ENCODE measurements at places on chromosomes 13 and 19.
A peak's percentile ranks its signal among the peaks of the same experiment; 100 is the strongest.

- no peak for DNase-seq
Observed at GRCh38 chr19:41295499-41295898, 14.5 kb upstream of the CCDC97 start.

DNA sequence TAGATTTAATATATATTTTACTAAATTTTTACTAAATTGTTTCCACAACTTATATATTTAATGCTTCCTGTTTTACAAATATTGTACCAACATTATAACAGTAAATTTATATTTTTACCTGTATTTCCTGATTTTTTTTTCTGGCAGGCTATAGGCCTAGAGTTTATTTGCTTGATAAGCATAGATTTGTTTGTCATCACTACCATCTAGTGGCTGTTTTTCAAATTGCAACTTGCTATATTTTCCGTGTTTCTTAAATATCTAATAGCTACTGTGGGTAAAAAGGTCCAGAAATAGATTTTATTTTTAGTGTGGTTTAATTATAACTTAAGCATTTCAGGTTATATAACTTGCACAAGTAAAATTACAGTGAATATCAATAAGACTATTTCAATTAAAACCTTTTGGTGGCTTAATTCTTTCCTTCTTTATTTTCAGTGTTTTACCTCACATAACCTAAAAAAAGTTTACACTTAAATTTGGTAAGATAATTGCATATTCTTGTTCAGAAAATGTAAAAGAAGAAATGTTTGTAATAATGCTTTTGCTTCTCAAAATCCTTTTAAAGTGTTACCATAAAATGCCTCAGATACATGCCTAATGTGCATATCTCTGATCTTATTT is 60.6 kb downstream of the NDFIP2 start:
- no peak for DNase-seq

GRCh38 chr13:47480951-47481350 is 520.1 kb downstream of the SUCLA2 start:
- no peak for DNase-seq

DNA sequence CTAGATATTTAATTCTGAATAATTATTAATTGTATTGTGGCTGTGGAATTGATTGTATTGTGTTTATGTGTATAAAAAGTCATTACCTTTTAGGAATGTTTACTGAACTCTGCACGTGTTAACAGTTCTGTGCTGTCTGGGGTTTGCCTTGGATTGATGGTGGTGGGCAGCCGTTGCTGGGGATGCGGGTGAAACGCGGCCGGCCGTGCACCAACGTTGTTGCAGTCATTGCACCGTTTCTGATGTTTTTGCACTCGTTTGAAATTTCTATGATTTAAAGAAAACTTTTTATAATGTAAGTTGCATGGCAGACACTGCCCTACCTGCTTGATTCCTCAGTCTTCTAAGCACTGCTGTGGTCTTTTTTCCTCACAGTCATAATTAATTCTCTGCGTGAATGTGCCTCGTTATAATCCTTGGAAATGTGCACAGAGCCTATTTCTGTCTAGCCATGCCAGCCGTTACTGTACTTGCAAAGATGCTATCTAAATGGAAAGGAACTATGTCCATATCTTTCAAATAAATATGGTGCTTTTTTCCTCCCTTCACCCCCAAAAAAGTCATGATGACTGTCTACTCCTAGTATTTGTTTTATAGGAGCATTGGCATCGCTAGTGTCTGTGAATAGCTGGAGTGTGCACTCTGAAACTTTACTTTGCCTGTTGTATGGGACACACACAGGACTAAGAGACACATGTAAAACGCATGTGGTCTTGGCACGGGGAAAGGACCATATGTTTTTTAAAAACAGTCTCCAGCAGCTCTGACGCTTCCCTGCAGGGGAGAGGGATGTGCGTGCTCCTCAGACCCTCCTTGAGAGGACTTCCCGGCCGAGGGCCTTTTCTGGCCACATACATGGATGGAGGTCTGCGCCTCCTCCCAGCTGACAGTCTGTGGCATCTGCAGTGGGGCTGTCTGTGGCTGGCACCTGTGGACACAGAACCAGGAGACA is 40.7 kb upstream of the MCF2L start:
- no peak for DNase-seq

- DNase-seq, result no peak
Observed at GRCh38 chr19:49188626-49189200, 31.1 kb downstream of the TRPM4 start.

GRCh38 chr19:703651-704446 is 4.9 kb upstream of the PALM start:
- DNase-seq, result peak; percentile 61

- DNase-seq, result no peak
Observed at GRCh38 chr13:52061587-52061986, 37.1 kb downstream of the UTP14C start.

DNA sequence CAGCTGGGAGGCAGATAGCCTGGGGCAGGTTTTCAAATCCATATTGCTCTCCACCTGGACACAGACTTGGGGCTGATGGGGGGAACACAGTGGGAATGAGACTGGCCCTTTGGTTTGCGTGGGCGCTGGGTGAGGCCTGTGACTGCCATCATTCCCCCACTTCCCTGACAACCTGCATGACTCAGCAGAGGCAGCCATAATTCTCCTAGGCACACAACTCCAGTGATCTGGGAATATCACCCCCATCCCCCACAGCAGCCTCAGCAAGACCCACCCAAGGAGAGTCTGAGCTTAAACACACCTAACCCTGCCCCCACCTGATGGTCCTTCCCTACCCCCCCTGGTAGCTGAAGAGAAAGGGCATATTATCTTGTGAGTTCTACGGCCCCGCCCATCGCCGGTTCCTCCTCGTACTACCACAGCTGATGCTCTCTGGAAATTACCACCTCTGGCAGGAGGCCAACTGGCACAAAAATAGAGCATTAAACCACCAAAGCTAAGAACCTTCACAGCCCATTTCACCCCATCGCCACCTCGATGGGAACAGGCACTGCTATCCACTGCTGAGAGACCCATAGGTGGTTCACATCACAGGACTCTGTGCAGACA is 71.0 kb downstream of the RNF17 start:
- no peak for DNase-seq

DNA sequence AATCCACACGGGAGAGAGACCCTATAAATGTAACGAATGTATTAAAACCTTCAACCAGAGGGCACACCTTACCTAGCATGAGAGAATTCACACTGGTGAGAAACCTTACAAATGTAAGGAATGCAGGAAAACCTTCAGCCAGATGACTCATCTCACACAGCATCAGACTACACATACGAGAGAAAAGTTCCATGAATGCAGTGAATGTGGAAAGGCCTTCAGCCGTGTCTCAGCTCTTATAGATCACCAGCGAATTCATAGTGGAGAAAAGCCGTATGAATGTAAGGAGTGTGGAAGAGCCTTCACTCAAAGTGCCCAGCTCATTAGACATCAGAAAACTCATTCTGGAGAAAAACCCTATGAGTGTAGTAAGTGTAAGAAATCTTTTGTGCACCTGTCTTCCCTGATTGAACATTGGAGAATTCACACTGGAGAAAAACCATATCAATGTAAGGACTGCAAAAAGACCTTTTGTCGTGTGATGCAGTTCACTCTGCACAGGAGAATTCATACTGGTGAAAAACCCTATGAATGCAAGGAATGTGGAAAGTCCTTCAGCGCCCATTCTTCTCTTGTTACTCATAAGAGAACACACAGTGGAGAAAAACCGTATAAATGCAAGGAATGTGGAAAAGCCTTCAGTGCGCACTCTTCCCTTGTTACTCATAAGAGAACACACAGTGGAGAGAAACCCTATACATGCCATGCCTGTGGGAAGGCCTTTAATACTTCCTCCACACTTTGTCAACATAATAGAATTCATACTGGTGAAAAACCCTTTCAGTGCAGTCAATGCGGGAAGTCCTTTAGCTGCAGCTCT is 16.0 kb downstream of the ZNF582 start:
- DNase-seq, result no peak

- no peak for DNase-seq
Observed at GRCh38 chr19:14497228-14497921, 1.4 kb upstream of the GIPC1 start.

DNA sequence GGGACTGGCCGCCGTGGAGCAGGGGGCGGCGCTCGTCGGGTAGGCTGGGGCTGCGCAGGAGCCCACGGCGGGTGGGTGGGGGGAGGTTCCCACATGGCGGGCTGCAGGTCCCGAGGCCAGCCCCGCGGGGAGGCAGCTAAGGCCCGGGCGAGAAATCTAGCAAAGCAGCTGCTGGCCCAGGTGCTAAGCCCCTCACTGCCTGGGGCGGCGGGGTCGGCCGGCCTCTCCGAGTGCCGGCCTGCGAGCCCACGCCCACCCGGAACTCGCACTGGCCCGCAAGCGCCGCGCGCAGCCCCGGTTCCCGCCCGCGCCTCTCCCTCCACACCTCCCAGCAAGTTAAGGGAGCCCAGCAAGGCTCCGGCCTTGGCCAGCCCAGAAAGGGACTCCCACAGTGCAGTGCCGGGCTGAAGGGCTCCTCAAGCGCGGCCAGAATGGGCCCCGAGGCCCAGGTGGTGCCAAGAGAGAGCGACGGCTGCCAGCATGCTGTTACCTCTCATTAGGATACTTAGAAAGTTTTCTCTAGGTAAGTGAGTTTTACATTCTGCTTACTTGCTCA is 1463.5 kb upstream of the MIR17HG start:
- no peak for DNase-seq

GRCh38 chr19:45668342-45668871 is 386 bp downstream of the GIPR start:
- peak; percentile 36 for DNase-seq

DNA sequence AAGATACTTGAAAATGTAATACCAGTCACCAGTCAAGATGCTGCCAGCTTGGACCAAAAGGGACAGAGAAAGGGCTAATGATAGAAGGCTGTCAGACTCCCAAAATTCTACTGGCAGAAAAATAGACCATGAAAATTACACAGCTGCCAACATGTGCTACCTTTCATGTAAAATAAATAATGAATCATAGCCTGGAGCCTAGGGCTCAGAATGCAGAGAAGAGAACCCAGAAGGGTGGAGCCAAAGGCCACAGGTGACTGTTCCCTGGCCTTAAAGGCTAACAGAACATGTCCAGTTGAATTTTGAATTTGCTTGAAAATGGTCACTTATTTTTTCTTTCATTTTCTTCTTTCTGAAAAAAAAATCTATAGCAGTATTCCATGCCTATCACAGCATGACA is 1827.0 kb upstream of the MIR17HG start:
- DNase-seq, result no peak

GRCh38 chr13:58446979-58447378 is 815.4 kb downstream of the PCDH17 start:
- DNase-seq, result no peak

GRCh38 chr19:10430505-10431253 is 10.3 kb downstream of the PDE4A start:
- DNase-seq, result no peak

DNA sequence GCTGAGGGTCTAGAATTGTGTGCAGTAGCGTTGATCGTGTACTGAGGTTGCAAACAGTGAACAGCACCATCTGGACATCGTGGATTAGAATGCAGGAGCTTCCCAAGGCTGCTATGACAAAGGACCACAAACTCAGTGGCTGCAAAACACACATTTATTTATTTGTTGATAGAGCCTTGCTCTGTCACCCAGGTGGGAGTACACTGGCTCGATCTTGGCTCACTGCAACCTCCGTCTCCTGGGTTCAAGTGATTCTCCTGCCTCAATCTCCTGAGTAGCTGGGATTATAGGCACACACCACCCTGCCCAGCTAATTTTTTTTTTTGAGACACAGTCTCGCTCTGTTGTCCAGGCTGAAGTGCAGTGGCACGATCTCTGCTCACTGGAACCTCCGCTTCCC is 2.3 kb upstream of the UHRF1 start:
- no peak for DNase-seq

DNA sequence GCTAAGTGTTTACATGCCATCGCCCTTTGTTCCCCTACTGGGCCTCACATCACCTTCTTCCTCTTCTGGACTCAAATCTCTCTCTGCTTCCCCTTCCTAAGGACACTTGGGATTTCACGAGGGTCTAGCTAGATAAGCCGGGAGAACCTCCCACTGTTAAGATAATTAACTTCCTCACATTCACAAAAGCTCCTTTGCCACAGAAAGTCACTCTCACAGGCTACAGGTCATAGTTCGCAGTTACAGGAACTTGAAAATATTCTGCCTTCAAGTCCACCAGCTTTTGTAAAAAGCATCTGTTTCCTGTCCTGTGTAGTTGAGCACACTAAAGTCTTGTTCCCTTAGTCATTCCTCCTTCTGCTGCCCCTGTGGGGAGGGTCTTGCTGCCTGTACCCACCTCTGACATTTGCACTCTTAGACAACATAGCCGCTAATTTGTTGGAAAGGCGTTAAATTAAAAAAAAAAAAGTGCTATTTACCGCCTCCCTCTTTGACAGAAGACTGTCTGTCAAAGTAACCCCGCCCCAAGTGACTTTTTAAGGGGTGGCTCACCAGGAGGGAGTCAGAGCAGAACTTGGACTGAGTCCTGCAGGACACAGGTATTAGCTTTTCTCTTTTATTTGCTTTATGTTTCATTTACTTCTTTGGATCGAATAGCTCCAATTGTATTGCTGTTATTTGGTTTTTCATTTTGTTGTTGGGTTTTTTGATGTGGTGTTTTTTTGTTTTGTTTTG is 26.8 kb upstream of the CEACAM21 start:
- peak; percentile 81 for DNase-seq

DNA sequence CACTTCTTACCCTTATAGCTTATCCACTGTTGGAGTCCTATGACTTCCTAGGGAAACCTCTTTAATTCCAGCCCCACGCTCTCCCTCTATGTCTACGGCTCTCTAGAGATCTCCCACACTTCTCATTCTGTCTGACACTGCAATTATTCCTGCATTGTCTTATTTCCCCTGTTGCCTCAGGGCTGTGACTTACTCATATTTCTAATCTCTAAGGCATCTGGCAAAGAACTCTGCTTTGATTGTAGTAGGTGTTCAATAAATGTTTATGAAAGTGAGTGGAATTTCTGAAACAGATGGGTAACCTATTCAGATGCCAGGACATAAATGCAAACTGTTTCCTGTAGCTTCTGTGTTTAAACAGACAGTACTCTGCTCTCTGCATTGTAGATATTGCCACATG is 102.4 kb upstream of the SERTM1 start:
- no peak for DNase-seq

DNA sequence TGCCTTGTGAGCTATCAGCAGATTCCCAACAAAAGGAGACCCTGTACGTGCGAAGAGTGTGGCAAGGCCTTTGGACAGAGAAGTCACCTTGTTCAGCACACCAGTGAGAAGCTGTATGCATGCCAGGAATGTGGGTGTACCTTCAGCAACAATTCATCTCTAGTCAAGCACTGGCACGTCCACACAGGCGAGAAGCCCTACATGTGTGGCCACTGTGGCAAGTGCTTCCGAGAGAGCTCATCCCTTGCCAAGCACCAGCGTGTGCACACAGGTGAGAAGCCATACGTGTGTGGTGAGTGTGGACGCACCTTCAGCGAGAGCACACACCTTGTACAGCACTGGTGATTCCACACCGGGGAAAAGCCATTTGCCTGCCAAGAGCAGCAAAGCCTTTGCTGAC is 7.6 kb upstream of the ZSCAN22 start:
- no peak for DNase-seq

GRCh38 chr13:33410619-33411018 is 125.1 kb upstream of the STARD13 start:
- no peak for DNase-seq

- DNase-seq, result no peak
Observed at GRCh38 chr13:37453246-37453645, 145.3 kb downstream of the POSTN start.
